Hepatocyte (in vitro differentiated cells): ENCODE measurements at places on chromosomes 4 and X. TPM values are rescaled to one million over a fixed set of nuclear protein-coding genes. Genes with fewer than 3 reads are reported as not detected.
A peak's percentile ranks its signal among the peaks of the same experiment; 100 is the strongest.

- DNase-seq, result no peak
These were observed 101.1 kb downstream of the TMA16 start for GRCh38 chr4:163595580-163595979.

- peak; percentile 22 for DNase-seq
These were observed 754.8 kb downstream of the RAB28 start for GRCh38 chr4:12729384-12729783.

Gene KLHL13
- 44.9 and 49.4 TPM in 2 replicates for total RNA-seq

Gene TFDP3
- total RNA-seq, result not detected in 2 replicates

- no peak for DNase-seq
These were observed 16.5 kb downstream of the SPANXN3 start for GRCh38 chrX:143500751-143501150.

Gene PCSK1N
- total RNA-seq, result 39.0 and 45.8 TPM in 2 replicates

DNA sequence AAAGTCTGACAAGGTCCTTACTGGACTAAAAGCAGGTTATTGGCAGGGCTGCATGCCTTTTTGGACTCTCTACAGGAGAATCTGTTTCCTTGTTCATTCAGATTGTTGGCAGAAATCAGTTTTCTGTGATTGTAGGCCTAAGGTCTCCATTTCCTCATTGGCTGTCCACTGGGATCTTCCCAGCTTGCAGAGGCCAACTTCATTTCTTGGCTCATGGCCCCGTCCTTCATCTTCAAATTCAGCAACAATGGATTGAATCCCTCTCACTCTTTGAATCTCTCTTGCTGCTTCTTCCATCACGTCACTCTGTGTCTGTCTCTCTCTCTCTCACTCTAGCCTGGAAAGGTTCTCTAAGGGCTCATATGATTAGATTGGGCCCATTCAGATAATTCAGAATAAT is 14.9 kb upstream of the GLUD2 start:
- DNase-seq, result no peak

Gene AIFM1
- 54.9 and 60.0 TPM in 2 replicates for total RNA-seq

Gene SLC16A2
- 11.2 and 13.8 TPM in 2 replicates for total RNA-seq

DNA sequence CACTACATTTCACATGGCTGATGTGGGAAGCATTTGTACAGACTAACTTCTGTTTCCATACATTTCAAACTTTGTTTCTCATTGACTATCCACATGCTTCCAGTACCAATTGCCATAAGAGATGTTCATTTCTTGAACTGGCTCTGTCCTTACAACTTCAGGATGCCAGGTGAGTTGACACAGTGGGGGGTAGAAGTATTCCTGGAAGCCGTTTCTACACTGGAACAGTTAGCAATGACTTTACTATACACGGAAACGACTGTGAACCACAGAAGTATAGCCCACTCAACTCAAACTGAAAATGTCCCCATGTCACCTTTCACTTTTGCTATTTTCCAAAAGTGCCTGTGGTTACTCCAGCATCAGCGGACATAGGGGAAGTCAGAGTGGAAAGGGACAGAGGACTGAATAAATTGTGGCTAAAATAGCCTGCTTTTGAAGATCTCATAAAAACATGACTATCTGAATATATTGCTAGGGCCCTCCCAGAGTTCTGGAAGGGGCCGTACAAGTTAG is 38.0 kb upstream of the DSPP start:
- no peak for DNase-seq

DNA sequence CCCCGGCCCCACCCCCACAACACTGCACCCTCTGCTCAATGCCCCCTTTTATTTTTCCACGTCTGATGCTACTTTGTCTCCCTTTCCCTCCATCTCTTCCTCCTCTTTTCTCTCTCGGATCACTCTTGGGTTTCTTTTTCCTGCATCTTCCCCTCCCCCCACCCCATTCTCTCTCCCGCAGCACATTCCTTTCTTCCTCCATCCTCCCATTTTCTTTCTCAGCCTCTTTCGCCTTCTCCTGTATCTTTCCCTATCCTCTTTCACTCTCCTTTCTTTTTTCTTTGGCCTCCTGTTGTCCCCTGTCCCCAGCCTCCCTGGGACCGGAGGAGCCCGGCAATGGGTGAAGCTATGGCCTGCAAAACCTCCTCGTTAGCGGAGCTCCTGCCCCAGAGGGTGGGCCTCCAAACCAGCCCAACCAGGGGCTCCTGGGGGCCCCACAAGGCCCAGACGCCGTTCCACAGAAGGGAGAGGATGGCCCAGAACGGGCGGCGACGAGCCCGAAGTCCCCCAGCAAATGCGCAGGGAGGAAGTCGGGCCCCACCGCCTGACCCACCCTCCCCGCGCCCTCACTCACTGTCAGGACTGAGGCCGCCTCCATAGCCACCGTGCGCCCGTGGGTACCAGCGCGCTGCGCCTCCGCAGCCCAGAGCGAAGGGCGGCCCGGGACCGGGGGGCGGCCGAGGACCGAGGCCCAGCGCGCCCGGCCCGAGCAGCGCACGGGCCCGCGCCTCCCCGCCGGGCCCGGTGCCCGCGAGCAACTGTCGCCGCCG is 807 bp downstream of the HMX1 start:
- no peak for DNase-seq

Gene BEX3
- total RNA-seq, result 267 and 271 TPM in 2 replicates

Gene DOK7
- total RNA-seq, result 0.23 TPM in 1 of 2 replicates, not detected in the other

DNA sequence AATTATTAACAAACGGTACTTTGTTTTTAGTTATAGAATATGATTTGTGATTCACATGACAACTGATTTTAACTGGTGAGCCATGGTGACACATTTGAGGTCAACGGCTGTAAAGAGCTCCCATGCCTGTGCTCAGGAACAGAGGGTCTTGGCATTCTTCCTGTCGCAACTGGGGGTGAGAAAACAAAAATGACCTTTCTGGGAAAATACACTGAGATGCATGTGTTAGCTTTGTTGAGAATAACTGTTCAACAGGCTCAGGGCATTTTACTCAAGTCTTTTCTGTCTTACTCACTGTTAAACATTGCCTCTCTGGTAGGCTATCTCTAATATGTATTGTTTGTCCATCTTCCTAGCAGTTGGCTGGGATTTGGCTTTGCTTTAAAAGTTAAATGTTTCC is 57.1 kb upstream of the HPGD start:
- DNase-seq, result no peak

GRCh38 chr4:177236886-177237285 is 72.8 kb upstream of the NEIL3 start:
- DNase-seq, result no peak

DNA sequence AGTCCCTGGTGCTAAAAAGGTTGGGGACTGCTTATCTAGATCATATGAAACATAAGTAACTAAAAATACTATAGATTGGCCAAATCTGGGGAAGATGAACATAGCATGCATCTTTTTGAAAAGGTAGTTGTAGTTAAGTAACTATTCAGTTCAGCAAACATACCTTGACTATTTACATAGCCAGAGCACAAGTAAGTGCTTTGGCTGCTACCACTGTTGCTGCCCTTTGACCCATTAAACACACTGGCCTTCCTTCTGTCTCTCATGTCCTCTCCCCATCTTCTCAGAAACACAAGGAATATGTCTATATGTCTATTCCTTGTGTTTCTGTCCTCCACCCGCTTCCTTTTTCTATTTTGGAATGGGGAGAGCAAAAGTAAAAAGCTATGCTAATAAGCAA is 87.9 kb upstream of the SPRY1 start:
- no peak for DNase-seq

DNA sequence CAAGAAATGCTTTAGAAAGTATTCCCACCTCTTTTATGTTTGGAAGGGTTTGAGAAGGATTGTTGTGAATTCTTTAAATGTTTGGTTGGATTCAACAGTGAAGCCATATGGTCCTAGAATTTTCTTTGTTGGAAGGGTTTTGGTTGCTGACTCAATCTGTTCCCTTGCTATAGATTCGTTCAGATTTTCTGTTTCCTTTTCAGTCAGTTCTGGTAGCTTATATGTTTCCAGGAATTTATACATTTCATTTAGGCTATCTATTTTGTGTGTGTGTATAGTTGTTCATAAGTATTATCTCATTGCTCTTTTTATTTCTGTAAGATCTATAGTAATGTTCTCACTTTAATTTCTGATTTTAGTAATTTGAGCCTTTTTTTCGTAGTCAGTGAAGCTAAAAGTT is 114.4 kb downstream of the MSN start:
- DNase-seq, result no peak

- DNase-seq, result no peak
These were observed 51.5 kb downstream of the IL1RAPL1 start for GRCh38 chrX:28638775-28639174.

GRCh38 chr4:17329046-17329445 is 182.8 kb downstream of the QDPR start:
- DNase-seq, result no peak

Gene MORF4L2
- total RNA-seq, result 1,160 and 1,364 TPM in 2 replicates

Gene GYG2
- total RNA-seq, result 41.4 and 41.7 TPM in 2 replicates

Gene ZXDA
- not detected in 2 replicates for total RNA-seq

Gene UGT2B15
- 103 and 119 TPM in 2 replicates for total RNA-seq

DNA sequence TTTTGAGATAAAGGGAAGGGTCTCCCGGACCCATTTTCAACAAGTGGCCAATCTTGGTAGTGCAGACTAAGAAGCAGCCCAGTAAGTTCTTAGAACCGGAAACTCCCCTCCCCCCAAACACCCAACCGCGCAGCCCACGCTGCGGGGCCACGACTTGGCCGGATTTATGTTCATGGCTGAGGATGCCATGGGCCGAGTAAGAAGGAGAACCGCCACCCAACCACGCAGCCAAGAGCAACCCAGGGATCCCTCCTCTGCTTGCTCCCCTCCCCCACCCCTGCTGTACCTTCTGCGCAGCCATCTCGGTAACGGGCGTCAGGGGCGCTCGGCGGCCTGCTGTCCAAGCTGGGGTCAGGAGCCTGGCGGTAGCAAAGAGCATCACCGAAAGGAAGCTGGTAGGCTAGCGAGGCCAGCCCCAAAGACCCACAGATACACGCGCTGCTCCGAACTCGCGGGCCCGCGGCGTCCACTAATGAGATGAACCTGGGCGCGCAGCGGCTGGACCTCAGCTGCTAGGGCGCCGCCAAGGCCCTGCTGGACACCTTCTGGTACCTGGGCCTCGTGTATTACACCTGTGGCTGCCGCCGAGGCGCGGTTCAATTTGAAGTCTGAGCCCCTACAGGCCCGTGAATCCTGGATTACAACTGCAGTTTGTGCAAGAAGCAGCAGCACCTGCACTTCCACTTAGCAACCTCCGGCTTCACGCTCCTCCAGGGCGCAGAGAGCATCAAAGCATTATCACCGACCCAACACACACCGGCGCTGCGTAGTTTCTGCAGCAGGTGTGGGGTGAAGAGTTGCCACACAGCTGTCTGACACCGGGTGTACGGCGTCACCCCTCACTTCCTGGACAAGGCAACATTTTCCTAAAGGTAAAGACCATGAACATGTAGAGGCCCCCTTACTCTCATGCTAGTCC is 63.4 kb downstream of the NUDT10 start:
- no peak for DNase-seq

DNA sequence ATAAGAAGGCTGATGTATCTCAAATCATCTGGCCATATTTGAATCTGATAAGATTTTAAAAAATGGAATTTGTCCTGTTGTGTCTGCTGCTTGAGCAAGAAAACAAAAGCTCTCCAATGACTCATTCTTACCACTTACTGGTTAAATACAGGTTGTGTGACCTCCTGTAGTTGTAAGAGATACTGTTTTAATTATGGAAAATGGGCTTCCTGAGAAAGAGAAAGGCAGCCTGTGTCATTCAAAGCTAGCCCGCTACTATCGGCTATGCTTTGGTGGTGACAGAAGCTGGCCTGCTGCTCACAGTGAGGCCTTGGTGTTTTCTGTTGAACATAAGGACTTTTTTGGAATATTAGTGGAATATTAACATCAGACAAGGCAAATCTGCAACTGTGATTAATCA is 1722.1 kb upstream of the PCDH10 start:
- DNase-seq, result no peak

GRCh38 chr4:103424853-103425252 is 226.7 kb upstream of the CENPE start:
- DNase-seq, result peak; percentile 33

- DNase-seq, result no peak
These were observed 344.1 kb upstream of the GATB start for GRCh38 chr4:152104901-152105357.

- no peak for DNase-seq
These were observed 63.1 kb downstream of the RTL3 start for GRCh38 chrX:78595901-78596502.

GRCh38 chr4:126761947-126762662 is 870.7 kb upstream of the INTU start:
- DNase-seq, result no peak

GRCh38 chr4:188779581-188779980 is 640.3 kb downstream of the TRIML1 start:
- DNase-seq, result no peak

Gene CXCL8
- total RNA-seq, result 32.5 and 43.9 TPM in 2 replicates
